ENCODE measurements at places on chromosomes 4 and X.

DNA sequence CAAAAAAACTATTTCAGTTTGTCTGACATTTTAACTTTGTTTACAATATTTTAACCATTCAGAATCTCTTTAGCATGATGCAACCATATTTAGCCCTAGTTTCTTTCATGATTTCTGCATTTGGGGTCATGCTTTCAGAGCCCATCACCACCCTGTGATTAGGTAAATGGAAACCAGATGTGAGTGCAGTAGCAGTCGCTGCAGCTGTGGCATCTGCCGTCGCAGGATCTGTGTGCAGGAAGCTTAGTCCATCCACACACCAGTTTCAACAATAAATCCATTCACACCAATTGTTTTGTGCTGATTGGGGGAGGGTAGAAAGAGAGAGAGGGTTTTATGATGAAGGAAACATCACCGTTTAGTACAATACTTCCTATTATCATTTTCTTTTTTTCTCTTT lies 130.5 kb downstream of the CPEB2 start:
- no peak for DNase-seq

DNA sequence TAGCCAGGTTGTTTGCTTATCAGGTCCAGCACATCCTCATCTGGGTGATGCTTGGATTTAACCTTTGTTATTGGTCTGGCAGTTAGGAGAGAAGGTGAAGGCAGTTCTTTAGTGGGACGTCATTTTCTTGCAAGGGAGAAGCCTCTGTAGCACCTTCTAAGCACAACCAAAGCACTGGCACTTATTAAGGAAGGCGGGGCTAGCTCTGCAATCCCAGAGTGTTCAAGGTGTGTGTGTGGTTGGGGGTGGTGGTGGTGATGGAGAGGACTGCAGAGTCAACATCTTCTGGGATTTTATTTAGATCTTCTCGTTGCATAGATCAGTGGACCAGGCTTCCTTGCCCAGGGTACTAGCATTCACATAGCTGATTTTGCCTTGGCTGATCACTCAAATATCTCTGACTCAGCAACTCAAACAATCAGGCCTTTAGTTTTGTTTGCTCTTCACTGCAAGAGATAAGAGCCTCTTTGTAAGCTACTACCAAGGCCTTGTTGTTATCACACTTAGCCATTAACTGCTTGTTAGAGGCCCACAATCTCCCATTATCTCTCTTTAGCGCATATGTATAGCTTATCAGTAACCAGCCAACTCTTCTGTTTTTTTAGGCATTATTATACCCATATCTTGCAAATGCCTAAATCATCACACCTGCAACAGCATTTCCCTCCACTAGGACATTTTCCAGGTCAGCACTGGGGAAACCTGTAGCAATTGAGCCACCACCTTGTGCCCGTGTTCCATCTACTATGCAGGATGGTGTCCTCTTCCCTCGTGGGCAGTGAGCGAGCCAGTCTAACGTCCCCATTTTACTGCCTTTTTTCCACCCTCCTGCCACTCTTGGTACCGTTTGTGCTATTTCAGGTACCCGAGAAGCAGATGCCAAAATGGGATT lies 36.5 kb upstream of the LINC00632 start:
- no peak for DNase-seq

DNA sequence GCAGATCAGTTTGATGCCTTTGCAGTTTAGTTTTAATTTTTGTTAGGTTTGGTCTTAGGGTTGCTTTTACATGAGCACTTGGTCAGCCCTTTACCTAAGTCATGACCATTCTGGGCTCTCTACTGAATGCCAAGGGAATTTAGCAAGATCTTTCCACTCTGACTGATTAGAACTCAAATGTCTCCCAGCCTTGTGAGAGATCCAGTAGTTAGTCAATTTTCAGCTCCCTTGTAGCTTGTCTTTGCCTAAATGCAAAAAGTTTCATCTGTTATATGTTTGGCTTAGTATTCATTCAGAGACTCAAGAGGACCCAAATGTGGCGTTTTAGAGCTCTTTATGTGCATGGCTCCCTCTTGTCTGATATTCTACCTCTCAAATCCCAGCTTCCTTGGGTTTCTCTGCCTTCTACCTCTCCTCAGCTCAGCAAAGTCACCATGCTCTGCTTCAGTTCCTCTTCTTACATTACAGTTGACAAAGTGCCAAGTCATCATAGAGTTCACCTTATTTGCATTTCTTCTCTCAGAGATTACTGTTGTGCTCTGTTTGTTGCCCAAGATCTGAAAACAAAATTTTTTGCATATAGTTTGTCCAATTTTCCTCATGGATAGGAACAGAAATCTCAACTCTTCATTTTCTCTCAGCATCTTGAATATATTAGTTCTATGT lies 17.5 kb upstream of the JAKMIP1 start:
- no peak for DNase-seq

DNA sequence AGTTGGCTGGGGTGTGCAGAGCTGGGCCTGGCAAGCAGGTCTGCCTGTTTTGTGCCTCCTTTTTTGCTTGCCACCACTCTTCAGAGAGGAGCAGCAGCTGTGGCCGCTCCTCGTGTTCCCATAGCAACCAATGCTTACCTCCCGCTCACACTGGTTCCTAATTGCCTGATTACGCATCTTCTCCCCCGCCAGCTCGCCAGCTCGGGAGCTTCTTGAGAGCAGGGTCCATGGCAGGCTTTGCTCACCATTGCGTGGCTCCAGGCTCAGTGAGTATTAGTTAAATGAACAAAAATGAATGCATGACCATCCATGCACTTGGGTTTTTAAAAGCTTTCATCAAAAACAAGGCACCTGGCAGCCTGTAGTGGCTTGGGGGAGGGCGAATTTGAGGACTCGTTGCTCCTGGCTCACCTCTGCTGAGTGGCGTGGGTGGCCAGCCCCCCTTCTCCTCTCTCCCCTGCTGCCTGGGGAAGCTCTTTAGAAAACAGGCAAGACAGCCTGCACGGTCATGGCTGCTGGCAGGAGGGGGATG lies 14.2 kb upstream of the PJA1 start:
- no peak for DNase-seq

DNA sequence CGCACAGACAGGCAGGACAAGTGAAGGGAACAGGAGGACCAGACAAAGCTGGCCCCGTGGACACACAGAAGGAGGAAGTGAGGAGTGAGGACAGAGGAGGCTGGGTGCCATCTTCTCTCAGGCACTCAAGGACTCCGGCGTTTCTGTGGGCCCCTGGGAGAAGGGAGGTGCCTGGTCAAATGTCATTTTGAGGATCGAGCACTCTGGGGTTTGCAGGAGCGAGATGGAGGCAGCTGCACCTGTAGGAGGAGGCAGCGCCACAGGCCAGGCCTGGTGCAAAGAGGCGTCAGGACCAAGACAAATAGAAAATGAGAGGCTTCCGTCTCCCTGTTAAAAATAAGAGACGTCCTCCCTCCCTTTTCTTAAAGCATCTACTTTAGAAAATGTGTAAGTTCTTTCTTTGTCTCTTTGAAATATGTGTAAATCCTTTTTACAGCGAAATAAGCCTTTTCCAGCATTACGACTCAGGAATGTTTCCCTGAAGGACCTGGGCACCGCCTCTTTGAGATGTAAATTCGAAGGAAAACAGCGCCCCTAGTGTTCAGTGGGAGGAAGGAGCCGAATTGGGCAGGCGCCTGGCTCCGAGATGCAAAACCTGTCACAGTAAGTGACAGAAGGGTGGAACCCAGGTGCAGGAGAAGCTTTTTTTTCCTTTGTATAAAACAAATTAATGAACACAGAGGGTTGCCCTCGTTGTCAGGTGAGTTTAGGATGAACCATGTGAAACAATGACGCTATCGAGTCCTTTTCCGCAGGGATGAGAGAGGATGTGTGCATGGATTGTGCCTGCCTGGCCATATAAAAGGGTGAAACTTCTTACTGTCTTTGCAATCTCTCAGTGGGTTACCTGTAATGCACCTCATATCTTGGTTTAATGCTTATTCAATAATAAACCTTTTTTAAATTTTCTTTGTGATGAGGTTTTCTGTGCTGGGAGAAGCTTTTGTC lies 1.4 kb upstream of the C4orf50 start:
- peak; percentile 58 for DNase-seq

DNA sequence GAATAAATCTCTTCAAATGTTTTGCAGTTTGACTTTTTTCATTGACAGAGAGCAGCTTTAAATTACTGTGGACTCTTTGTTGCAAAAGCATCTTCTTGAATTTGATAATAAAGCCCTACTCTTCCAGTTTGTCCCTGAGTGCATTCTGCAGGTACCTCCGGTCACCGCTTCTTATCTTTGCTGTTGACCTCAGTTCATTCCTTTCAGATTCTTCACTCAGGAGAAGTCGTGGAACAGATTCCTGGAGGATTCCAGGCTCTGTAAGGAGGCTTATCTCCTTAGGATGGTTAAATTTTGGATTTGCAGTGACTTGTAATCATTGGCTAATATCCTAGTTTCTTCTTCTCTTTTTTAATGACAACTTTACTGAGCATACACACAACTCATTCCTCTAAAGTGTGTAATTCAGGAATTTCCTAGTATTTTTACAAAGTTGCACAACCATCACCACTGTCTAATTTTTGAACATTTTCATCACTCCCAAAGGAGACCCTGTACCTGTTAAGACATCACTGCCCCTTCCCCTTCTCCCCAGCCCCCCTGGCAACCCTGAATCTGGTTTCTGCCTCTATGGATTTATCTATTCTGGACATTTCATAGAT lies 22.0 kb downstream of the TBL1X start:
- no peak for DNase-seq

GRCh38 chr4:78297116-78297800 lies 240.1 kb downstream of the FRAS1 start:
- peak; percentile 32 for DNase-seq

DNA sequence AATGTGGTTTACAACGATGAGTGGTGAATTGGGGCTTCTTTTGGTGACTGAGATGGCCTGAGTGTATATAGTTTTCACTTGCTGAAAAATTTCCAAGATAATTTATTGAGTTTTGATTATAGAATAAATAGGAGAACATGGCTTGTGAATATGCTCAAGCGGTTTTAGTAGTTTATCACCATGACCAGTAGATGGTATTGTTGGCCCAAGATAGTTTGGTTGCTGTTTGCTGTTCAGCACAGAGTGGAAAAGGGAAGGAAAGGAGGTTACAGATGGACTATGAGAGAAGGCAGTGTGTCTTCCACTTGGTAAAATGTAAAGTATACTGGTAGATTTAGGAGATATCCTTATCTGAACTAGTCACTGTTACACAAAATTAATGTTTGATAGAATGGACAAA lies 55.8 kb upstream of the POU4F2 start:
- DNase-seq, result no peak

- no peak for DNase-seq
These were observed 45.4 kb downstream of the MBNL3 start for GRCh38 chrX:132443196-132444135.

- peak; percentile 24 for DNase-seq
These were observed 882.6 kb downstream of the TRIML1 start for GRCh38 chr4:189021831-189022230.

DNA sequence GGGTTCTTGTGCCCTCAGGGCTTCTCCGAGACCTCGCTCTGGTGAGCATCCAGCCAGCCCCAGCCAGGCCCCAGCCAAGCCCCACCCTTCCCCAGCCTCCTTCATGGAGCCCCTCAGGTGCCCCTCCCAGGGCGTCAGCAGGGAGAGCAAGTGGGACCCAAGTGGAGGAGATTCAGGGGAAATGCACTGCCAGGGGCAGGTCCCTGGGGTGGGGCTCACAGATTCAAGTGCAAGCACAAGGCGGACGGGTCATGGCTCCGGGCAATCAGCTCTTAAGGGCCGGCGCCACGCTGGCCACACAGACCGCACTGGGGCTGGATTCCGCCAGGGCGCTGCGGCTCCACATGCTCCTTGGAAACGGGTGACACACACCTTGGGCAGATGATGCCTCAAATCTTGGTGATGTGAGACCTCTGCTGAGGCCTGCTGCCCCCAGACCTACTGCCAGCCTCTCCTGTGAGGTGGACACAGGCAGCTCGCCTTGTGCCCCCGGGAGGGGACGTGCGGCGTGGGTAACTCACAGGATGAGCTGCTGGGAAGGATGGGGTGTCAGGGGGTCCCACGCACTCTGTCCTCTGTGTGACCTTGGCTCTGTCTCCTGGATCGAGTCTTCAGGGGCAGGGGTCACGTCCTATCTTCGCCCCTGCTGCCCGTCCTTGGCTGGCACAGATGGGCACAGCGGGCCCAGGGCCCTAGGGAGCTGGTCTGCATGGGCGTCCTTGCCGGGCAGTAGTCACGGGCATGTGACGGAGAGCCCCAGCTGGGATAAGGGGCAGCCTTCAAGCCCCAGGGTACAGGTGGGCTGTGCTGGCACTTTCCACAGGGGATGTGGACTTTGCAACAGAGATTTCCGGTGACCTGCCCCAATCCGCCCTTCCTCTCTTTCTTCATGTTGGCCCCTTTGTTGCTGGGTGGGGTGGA lies 17.1 kb downstream of the NAT8L start:
- DNase-seq, result no peak

GRCh38 chrX:108148524-108148923 lies 56.9 kb downstream of the ATG4A start:
- no peak for DNase-seq

GRCh38 chrX:40064055-40064597 lies 33.6 kb downstream of the BCOR start:
- no peak for DNase-seq

- no peak for DNase-seq
These were observed 47.4 kb downstream of the NALF2 start for GRCh38 chrX:69551421-69552009.

DNA sequence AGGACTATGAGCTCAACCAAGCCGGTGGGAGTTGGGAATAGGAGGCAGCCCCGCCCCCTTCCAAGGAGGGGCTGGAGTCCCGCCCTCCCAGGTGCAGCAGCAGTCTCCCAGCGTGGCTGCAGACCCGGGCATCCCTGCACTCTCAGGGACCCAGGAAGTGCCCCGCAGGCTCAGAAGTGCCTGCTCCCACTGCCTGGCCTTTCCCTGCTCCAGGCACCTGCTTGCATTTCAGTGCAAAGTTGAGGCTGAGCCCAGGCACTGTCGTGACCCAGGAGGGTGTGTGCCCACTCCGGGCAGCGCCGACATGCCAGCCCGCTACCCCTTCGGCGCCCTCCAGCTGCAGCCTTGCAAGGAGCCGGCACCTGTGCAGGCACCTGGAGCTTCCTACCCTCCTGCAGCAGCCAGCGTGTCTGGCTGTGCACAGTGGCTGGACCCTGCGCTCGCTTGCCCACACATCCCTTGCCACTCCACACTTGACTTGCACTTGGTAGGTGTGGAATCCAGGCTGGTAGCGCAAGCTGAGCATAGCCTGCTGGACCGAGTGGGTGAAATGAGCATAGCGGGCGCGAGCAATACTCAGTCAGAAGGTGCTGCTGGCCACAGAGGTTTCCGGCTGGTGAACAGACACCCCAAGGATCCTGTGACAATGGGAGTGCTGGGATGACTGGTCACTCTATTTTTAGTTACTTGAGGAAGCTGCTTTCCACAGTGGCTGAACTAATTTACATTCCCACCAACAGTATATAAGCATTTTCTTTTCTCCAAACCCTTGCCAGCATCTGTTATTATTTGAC lies 236.3 kb downstream of the PCDH10 start:
- no peak for DNase-seq

GRCh38 chrX:16870862-16871815 lies 977 bp upstream of the RBBP7 start:
- DNase-seq, result no peak

GRCh38 chr4:185524888-185525863 lies 10.1 kb downstream of the PDLIM3 start:
- DNase-seq, result no peak

- DNase-seq, result no peak
These were observed at the start of gene MTMR1 for GRCh38 chrX:150692831-150693724. Gene MTMR1 (plus strand): TSS chrX:150693396. CDS start chrX:150693531, 135 bp downstream.
